ENCODE measurements at places on chromosomes 4 and X. TPM values are rescaled to one million over a fixed set of nuclear protein-coding genes. Genes with fewer than 3 reads are reported as not detected.

GRCh38 chr4:6264225-6264540 lies 5.5 kb upstream of the WFS1 start:
- DNase-seq = peak; percentile 57

DNA sequence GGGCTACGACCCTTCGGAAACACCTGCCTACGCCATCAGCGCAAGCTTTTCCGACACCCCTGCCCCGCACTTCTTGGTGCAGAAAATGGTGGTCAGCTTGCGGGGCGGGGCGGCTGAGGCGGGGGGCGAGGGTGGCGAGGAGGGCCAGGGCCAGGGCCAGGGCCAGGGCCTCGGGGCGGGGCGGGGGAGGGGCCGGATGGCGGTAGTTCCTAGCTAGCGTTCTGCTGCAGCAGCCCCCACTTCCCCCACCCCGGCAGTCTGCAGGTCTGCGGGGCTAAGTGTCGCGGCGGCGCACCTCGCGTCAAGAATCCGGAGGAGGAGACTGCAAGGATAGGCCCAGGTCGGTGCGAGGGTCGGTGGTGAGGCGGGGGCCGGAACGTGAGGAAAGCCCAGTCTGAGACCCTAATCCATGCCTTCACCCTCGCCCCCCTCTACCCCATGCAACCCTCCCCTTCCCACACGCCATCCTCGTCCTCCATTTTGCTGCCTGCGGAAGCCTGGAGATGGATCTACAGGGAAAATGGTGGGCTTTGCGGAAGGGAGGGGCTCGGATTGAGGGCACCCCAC lies 600 bp downstream of the BEX4 start:
- DNase-seq = peak; percentile 52

GRCh38 chr4:1031956-1032795 lies 20.8 kb downstream of the FGFRL1 start:
- DNase-seq = no peak

DNA sequence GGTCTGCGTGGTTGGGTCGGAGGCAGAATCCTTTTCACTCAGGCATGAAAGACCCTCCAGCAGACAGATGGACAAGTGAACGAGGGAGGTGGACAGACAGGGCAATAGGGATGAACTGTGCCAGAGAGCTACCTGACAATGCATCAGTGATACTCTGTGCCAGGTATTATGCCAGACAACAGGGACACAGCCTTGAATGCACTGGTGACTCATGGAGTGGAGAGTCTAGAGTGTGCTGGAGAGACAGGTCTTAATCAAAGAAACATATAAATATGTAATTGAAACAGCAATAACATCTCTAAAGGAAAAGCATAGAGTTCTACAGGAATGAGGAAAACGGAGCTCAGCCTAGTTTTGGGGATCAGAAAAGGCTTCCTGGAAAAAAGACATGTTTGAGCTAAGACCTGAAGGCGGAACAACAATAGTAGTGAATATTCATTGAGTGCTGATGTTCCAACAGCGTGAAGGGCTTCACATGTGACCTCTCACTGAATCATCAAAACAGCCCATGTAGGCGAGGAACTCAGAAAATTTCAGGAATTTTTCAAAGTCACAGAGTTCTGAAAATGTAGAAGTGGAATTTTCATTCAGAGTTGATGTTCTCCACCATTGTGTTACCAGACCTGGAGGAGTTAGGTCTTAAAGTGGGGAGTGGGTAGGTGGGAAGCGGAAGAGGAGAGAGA lies 20.0 kb upstream of the FGFBP2 start:
- no peak for DNase-seq

- DNase-seq = no peak
Measured at GRCh38 chr4:103092245-103092644, 7.4 kb downstream of the BDH2 start.

- DNase-seq = no peak
Measured at GRCh38 chr4:79905212-79905611, 167.8 kb downstream of the ANTXR2 start.

DNA sequence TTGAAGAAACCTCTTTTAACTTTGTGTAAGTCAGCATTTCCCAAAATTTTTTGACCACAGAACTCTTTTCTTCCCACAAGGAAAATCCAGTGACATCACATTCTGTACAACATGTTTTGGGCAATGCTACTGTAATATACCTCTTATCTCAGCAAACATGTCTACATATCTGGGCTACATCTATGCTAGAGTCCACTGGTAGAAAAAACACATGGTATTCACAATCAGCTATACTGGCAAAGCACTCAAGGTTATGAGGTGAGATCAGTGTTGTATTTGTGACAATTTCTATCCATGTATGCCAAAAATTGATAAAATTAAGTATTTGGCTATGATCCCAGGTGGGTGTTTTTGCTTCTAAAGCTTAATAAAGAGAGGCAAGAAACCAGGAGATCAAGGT lies 98.0 kb downstream of the ATP11C start:
- no peak for DNase-seq

- DNase-seq = peak; percentile 85
Measured at GRCh38 chr4:7960790-7961655, 21.4 kb upstream of the AFAP1 start.

GRCh38 chr4:145776208-145776607 lies 96.3 kb downstream of the C4orf51 start:
- no peak for DNase-seq

GRCh38 chr4:10565166-10565780 lies 108.0 kb upstream of the ZNF518B start:
- peak; percentile 98 for DNase-seq

DNA sequence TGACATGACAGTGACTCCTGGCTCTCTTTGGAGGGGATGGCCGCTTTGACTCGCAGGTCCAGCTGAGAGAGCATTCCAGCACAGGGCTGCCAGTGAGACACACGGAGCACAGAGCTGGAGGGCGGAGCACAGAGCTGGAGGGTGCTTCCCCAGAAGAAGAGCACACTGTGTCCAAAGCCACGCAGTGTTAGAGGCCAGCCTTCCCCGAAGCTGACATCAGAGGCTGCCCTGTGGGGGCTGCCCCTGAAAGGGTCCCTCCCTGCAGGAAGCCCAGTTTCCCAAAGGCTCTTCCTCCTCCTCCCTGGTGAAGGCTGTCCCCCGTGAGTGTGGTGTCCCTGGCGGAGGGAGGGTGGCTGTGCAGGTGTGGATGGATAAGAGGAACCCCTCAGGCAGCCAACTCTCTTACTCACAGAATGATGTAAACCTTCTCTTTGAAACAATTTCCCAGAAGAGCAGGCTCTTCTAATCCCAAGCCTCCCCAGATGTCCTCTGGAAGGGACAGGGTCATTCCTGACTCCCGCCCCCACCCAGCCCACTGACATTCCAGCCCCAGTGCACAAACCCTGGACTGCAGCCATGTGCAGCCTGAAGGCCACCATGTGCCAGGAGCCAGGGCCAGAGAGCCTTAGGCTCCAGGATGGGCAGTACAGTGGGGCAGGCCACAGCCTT lies 53.4 kb downstream of the PSAPL1 start:
- no peak for DNase-seq

- peak; percentile 7 for DNase-seq
Measured at GRCh38 chrX:153297376-153297775, 24.2 kb downstream of the PNMA6F start.

Gene F8
- total RNA-seq = 0.50 TPM

Gene ESX1
- total RNA-seq = 0.24 TPM

Gene ZNF732
- total RNA-seq = 0.08 TPM

Gene GPR119
- total RNA-seq = not detected
